ENCODE measurements at places on chromosomes 4 and X.

DNA sequence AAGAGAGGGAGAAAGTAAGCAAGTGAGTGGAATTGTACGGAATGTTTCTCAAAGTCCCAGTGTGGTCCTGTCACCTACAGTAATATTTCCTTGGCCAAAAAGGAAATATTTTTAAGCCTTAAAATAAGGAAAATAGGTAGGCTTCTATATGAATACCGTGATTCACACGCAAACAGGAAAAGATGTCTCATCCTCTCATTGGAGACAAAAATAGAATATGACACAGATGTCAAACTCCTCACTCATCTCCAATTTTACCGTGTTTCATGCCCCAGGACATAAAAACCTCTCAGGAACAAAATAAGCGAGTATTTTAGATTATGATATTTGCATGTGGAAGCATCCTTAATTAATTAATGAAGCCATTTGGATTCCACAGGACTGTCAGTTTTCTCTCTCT is 1269.5 kb downstream of the RAPGEF2 start:
- DNase-seq = peak; percentile 40

GRCh38 chrX:1384658-1385252 is 7.2 kb downstream of the SLC25A6 start:
- DNase-seq = no peak

GRCh38 chrX:153966841-153967535 is 4.6 kb downstream of the HCFC1 start:
- peak; percentile 25 for DNase-seq

- DNase-seq = no peak
Observed at GRCh38 chr4:150784305-150784704, 202.4 kb downstream of the MAB21L2 start.

DNA sequence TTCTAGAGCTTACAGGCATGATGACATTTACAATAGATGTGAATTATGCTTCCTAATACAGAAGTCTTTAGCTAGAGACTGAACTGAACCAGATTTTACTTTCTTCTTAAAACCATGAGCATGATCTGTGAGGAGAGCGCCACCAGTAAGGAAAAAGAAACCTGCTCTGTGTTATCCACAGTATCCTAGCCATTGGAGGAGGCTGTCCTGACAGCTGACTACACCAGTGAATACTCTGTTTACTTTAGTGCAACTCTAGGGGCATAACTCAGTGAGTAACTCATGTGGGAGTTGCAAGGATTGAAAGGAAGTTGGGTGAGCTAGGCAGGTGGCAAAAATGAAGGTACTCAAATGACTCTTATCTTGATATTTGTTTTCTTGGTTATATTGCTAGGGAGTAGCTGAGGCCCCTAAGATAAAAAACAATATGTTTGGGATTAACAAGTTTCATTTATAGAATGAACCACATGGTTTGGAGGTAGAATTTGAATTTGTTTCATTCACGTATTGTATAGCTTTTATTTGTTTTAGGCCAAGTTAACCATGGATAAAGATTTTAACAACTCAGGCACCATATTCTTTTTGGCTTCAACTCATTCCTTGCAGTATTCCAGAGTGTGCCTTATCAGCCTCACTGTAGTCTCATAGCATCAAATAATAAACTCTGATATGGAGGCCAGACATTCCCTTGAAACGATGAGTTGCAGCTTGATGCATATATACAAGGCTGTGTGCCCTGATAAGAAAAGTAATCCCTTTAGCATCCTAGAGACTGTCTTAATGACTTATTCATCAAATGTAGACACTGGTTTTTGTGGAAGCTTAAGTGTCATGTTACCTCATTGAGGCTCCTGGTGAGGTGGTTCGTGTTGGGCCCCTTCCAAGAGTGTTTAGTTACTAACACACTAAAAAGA is 2.5 kb downstream of the BMP3 start:
- DNase-seq = no peak

DNA sequence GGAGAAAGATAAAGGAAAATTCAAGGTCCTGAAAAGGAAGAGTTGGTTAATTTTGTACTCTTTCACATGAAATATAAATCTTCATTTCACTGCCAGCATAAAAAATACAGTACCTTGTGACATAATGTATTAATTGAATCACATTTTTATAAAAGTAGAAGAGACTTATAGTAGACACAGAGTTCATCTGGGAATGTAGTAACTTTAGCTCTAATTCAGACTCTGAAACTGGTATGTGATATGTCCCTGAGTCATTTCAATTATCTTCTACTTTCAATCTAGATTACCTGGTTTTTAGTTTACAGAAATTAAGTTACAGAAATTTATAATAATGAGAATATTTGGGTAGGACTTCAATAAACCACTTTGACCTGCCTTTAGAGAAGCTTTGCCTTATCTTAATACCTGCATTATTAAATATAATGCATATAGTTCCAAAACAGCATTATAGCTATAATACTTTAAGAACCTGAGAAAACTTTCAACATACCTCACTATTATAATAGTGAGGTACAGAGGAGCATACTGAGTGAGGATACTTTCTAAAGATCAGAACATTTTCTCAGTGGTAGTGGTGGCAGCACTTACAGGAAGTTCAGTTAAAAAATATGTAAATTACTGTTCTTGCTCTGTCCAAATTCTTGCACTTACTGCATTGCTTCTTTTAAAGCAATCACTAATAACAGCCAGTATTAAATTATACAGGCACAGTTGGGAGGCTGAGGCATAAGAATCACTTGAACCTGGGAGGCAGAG is 11.2 kb downstream of the NEK1 start:
- no peak for DNase-seq

- peak; percentile 73 for DNase-seq
Observed at GRCh38 chr4:123939621-123940020, 543.0 kb downstream of the SPRY1 start.

DNA sequence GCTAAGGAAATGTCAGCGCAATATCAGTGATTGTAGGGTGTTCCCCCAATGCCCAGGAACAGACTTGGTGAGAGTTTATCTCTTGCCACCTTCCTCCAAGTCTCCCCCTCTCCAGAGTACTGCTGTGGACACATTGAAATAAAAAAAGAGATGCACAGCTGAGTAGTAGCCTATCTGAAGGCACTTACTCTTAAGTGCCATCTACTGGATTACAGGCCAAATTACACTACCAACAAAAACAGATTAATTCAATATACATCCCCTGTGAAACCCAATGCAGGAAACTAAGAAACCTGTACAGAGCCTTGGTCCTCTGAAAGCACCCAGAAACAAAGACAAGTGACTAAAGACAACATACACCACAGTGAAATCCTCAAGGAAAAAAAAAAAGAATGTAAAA is 460.3 kb downstream of the ZIC3 start:
- peak; percentile 1 for DNase-seq

DNA sequence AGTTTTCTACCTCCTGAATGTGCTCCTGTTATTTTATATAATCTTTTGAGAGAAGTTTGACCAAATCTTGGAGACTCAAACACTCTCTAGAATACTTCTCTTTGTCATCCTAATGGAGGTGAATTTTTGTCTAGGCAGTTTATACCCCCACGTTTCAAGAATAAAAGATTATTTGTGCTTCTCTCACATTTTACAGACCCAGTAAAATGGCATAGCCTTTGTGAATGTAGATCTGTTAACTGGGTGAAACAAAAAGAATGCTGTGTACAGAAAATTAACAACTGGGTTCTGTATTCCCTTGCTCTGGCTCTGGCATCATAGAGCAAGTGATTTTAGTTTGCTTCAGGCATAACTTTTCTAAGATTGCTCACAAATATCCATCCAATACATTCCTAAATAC is 26.1 kb downstream of the GASK1B start:
- DNase-seq = no peak

- DNase-seq = no peak
Observed at GRCh38 chr4:69744157-69744478, 16.3 kb downstream of the SULT1B1 start.

GRCh38 chr4:184201179-184201578 is 16.5 kb downstream of the ENPP6 start:
- no peak for DNase-seq

GRCh38 chrX:41739871-41740270 is 15.9 kb downstream of the GPR82 start:
- no peak for DNase-seq

DNA sequence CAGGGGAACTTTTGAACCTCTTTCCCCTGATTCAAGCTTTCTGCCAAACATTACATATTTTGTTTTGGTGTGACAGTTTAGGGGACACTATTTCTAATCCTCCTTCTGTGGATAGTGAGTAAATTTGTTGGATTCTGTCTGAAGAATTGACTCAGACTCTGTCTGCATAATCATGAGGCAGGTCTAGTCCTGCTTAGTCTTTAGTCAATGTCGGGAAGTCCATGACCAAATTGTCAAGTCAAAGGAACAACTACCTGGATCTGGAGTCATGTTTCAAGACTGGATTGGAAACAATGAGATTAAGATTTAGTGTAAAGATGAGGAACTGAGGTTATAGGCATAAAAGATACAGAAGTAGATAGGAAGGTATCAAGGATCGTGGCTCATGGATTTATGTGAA is 100.9 kb downstream of the MAGEB17 start:
- no peak for DNase-seq

Measured in ELR (cell line).